Activated CD4-positive, alpha-beta memory T cell treated with anti-CD3 and anti-CD28 coated beads for 36 hours (primary cell): ENCODE measurements at places on chromosomes 4 and X. TPM values are rescaled to one million over a fixed set of nuclear protein-coding genes. Genes with fewer than 3 reads are reported as not detected.

DNA sequence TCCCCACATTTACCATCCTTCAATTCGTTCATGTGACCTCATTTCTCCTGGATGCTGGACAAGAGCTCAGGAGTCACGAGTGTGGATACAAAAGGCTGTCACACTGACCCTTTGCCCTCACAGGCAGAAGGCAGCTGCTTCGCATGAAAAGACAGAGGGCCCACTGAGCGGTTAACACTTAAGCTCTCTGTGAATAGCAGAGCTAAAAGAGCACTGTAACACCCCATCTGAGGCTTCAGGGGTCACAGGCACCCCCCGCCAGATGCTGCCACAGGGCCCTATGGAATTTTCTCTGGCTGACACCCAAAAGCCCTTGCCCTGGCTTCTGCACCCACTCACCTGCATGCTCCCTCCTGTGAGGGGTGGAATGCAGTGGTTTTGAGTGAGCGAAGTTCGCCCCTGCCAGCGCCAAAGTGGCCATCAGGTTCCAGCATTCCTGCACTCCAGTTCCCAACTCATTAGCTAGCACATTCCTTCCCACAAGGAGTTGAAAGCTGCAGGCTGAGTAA, 360.9 kb downstream of the PPP3CA start:
- DNase-seq = no peak

PDE6B gene
- 22.9 TPM for total RNA-seq

DNA sequence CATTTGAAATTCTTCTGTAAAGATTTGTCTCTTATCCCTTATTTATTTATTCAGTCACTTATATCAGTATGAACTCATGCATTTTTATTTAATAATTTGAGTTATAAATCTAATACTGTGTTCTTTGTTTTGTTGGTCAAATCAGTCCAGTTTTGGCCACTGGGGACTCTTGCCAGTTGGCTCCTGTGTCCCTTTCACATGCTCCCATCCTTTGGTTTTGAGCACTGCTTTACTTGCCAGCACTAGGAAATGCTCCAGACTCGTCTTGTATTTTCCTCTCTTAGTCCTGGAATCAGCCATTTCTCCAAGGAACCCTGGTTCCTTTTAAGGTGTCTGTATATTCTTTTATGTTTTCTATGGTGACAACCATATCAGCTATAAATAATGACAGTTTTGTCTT, 28.1 kb downstream of the KANTR start:
- no peak for DNase-seq

UNC5C gene
- not detected for total RNA-seq

GRCh38 chrX:49754233-49754857, 58.6 kb upstream of the PAGE1 start:
- peak; percentile 56 for DNase-seq

PLAC8 gene
- total RNA-seq = 16.9 TPM

GRCh38 chrX:103101299-103102042, 8.5 kb upstream of the NXF3 start:
- no peak for DNase-seq

LONRF3 gene
- total RNA-seq = 4.3 TPM

DNA sequence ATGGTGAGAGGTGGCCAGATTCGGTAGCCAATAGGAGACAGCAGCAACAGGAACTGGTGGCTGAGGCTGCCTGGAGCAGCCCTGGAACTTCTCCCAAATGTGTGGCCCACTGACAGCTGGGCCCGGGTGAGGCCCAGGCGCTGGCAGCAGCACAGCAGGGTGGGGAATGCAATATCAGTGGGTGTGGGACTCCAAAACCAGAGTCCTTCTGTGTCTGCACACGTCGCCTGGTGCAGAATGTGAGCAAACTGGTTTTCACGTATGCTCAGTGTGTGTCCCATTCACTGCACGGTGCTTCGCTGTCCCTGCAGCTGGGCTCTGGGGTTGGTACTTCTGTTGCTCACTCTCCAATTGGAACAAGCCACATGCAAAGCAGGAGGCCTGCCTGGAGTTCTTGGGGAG, 14.4 kb upstream of the CENPU start:
- DNase-seq = no peak

- no peak for DNase-seq
These were observed 9.8 kb downstream of the DCAF8L2 start for GRCh38 chrX:27599928-27600327.

DNA sequence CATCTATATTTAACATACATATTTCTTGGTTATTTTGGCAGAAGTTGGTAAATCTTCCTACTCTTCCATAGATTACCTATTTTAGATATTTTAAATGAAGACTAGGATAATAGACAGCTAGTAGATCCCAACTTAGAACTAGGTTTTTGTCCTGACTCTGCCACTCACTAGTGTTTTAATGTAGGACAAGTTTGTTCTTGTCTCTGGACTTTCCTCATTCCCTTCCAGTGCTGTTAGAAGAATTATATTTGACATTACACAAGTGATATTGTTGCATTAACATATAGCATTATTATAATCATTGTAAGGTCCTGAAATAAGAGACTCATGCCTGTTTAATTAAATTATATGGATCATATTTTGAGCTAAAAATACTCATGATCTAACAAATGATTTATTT, 24.1 kb upstream of the ALB start:
- no peak for DNase-seq

- no peak for DNase-seq
These were observed 249.1 kb upstream of the BMP3 start for GRCh38 chr4:80781431-80781830.

SHISA3 gene
- total RNA-seq = 0.14 TPM

DNA sequence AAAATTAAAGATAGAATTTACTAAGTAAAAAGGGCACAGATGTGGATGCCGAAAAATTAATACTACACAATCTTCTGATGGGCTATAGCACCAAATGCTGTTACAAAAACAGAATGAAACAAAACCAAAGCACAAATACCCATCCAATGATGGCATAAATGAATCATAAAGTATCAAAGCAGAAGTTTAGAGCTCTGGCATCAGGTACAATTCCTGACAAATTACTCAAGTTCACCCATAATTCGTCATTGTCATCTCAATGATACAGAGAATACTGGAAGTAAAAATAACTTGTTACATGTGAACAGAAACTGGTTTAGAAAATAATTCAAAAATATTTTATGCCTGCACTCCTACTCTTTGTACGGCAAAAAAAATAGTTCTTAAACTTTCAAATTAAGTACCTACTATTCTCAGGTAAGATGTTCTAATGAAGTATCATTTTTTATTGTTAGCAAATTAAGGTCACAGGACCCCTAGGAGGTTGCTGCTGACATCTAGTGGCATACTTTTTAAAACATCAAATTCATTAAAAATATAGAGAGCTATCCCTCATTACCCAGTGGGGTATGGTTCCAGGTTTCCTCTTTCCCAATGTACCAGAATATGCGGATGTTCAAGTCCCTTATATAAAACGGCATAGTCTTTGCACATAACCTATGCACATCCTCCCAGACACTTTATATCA, 126.1 kb downstream of the INPP4B start:
- no peak for DNase-seq

- no peak for DNase-seq
These were observed 142.5 kb downstream of the HHIP start for GRCh38 chr4:144788469-144788868.

GRCh38 chrX:53049127-53049517, 533 bp downstream of the GPR173 start:
- DNase-seq = no peak

P2RY4 gene
- not detected for total RNA-seq

DNA sequence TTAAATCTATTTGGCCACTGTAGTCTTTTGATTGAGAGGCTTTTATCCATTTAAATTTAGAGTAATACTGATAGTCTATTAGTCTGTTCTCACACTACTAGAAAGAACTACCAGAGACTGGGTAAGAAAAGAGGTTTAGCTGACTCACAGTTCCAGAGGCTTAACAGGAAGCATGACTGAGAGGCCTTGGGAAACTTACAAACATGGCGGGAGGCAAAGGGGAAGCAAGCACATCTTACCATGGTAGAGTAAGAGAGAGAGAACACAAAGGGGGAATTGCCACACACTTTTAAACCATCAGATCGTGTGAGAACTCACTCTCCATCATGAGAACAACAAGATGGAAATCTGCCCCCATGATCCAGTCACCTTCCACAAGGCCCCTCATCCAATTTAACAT, 410.9 kb downstream of the PDGFC start:
- DNase-seq = no peak

- no peak for DNase-seq
These were observed 36.4 kb upstream of the LCORL start for GRCh38 chr4:18057821-18058533.

GRCh38 chr4:85774000-85774399, 299.1 kb downstream of the ARHGAP24 start:
- no peak for DNase-seq

GRCh38 chrX:136179133-136179532, 31.8 kb downstream of the FHL1 start:
- no peak for DNase-seq

- no peak for DNase-seq
These were observed 226.8 kb downstream of the STIM2 start for GRCh38 chr4:27087306-27088045.

DNA sequence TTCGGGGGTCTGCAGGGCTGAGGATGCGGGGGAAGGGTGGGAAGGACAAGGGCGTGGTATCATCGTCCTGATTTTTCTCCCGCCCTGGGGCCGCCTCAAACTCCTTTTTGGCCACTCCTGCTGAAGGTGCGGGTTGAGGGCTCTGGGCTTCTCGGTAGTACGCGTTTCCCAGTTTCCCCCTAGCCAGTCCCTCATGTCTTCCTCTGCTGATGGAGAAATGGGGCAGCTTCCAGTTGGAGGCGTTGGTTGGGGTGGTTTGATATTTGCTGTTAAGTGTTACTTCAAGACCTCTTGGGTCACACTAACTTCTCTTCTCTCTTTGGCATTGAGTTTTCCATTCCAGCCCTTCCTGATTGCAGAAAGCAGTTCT, 482 bp downstream of the GSTCD start:
- no peak for DNase-seq

ITM2A gene
- total RNA-seq = 98.1 TPM

FRAS1 gene
- not detected for total RNA-seq

DUSP21 gene
- total RNA-seq = not detected

GRCh38 chr4:21512353-21512752, 436.2 kb downstream of the KCNIP4 start:
- DNase-seq = no peak

- no peak for DNase-seq
These were observed 79.4 kb downstream of the MAOA start for GRCh38 chrX:43735534-43735933.

LEF1 gene
- total RNA-seq = 111 TPM

ANOS1 gene
- total RNA-seq = not detected

SYTL4 gene
- total RNA-seq = not detected

DNA sequence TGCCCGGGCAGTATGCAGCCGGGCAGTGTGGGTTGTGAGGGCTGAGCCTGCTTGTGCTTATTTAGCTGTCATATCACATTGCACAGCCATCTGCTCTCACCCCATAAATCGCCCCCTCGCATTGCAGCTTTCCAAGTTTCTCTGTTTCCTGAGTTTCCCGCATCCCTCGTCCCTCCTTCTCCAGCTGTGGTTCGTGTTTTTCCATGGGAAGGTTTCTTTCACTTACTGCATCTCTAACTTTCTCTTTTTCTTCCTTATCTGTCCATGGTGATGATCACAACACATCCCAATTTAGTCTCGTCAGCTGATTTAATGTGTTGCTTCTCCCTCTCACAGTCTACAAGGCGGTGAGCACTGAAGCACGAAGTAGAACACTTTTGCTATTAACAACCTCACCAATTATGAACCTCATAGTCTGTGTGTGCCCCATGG, 118.1 kb downstream of the ENPP6 start:
- no peak for DNase-seq

- no peak for DNase-seq
These were observed 286.1 kb upstream of the MAD2L1 start for GRCh38 chr4:120352739-120353138.

PAGE2 gene
- not detected for total RNA-seq

DNA sequence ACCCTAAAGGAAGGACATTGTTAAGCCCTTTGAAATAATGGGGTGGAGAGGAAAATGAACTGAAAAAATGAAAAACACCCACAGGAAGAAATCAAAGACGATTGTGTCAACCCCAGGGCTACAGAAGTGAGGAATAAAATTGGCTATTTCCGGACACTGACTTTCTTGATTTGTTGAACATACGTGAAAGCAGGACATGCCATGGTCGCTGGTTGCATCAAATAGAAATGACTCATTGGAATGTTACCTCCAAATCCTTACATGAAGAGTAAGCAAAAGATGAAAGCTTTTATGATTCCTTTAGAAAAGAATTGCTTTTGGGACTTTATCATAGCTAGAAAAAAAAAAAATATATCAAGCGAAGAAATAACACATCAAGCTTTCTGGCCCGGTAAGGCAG, 75.3 kb downstream of the DCUN1D4 start:
- DNase-seq = no peak

- DNase-seq = no peak
These were observed 1601.3 kb downstream of the PCDH7 start for GRCh38 chr4:32321421-32321820.

GRCh38 chr4:113639326-113639725, 122.2 kb downstream of the CAMK2D start:
- no peak for DNase-seq

LINC00632 gene
- total RNA-seq = 1.8 TPM

DNA sequence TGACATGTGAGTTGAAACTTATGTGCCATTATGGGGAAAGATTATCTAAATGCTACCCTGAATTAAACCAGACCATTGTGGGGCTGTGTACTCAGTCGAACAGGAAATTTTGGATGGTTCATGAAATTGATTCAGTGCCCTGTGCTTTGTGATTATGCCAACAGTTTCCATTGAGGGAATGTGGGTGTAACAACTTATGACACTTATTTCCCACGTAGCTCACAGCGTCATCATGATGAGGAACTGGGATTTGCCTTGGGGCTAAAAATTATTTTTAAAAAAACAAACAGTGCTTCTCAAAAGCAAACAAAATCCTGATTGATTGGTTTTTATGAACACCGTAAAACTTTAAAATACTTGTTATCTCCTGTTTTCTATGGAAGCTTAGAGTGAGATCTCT, 8.3 kb upstream of the CLTRN start:
- DNase-seq = no peak
